ENCODE measurements at places on chromosomes 1 and 21.

- peak; percentile 82 for DNase-seq
Observed at GRCh38 chr1:55813618-55814017, 598.5 kb upstream of the USP24 start.

DNA sequence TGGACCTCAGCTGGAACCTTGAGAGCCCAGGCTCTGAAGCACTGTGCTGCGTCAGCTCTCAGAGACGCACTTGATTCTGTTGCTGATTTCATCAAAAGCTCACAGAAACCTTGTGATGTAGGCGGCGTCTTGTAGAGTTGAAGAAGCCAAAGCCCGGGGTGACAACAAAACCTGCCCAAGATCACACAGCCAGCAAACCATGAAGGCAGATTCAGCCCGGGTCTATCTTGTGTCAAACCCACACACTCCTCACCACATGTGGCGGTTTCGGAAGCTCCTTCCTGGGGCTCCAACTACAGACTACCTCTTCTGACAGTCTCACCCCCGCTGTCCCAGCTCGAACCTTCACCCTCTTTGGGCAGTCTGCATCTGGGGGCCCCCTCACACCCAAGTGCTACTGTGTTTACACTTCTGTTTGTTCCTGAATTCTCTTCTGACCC, 50.4 kb downstream of the TENT5C start:
- no peak for DNase-seq

GRCh38 chr1:32431736-32432400, 33.0 kb upstream of the ZBTB8B start:
- no peak for DNase-seq

DNA sequence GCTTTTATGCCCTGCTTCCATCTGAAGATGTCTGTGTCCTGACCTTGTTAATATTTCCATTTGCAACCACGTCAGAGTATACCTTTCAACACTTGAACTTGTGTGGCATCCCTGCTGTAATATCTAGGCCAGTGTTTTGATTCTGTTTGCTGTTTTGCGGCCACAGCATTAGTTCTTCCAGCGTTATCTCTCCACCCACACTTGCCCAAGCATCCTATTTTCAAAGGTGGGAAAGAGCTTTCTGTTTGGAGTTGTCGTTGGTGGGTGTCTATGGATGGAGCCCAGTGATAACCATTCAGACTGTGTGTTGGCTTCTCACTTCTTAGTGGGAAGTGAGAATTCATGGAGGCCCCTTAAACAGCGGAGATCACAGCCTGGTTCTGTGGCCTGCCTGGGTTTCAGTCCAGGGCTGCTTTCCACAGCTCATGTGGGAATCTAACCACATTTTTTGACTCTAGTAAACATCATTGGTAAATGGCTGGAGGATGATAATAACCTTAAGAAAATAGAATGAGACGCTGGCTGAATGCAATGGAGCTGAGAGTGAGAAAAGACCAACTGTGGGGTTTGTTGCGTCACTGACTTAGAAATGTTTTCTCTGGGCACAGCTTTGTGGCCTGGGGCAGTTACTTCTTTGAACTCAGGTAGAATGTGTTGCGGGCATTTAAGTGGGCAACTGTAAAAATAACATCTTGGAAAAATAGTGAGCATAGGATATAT, 7.6 kb downstream of the TENT5C start:
- no peak for DNase-seq

DNA sequence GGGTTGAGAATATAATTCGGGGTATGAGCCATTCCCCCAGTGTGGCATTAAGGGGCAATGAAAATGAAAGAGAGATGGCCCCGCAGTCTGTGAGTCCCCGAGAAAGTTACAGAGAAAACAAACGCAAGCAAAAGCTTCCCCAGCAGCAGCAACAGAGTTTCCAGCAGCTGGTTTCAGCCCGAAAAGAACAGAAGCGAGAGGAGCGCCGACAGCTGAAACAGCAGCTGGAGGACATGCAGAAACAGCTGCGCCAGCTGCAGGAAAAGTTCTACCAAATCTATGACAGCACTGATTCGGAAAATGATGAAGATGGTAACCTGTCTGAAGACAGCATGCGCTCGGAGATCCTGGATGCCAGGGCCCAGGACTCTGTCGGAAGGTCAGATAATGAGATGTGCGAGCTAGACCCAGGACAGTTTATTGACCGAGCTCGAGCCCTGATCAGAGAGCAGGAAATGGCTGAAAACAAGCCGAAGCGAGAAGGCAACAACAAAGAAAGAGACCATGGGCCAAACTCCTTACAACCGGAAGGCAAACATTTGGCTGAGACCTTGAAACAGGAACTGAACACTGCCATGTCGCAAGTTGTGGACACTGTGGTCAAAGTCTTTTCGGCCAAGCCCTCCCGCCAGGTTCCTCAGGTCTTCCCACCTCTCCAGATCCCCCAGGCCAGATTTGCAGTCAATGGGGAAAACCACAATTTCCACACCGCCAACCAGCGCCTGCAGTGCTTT, 9.4 kb downstream of the PROX1 start:
- no peak for DNase-seq
